ENCODE measurements at places on chromosomes 1 and 21.
A peak's percentile ranks its signal among the peaks of the same experiment; 100 is the strongest.

DNA sequence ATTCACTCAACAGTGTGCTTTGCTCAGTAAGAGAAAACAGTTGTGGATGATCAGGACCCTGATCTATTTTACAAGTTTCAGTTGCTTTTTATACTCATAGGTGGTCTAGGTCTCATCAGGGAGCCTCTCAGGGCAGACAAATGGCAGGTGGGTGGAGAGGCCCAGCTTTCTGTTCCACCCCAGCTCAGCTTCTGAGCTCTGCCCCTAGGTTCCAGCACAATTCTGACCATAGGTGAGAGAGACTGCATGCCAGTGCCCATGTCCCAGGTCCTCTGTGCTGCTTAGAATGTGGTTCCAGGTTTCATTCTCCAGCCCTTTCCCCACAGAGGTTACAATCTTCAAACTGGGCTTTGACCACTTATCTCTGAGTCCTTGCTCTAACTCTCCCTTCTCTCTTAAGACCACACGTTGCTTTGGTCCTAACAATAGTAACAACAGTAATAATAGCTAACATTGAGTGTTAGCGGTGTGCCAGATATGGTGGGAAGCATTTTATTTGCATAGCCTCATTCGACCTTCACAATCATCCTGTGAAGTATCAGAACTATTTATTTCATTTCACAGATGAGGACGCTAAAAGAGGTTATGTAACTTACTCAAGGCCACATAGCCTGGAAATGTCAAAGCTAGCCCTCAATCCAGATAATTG is 19.6 kb upstream of the DUSP10 start:
- no peak for DNase-seq

DNA sequence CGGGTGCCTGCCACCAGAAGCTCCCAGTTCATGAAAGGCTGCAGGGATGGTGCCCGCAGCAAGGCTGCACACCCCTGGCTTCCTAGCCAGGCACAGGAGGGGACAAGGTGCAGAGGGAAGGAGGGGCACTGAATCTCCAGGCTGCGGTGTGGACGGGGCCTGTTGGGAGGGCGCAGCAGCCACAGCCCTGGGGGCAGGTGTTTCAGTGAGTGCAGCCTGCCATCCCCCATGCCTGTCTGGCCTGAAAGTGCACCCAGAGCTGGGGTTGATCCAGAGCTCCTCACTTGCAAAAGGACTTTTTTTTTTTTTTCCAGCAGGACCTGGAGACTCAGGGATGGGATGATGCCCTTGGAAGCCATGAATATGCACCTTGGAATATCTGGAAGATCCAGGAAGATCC is 153.7 kb upstream of the C1orf174 start:
- no peak for DNase-seq

DNA sequence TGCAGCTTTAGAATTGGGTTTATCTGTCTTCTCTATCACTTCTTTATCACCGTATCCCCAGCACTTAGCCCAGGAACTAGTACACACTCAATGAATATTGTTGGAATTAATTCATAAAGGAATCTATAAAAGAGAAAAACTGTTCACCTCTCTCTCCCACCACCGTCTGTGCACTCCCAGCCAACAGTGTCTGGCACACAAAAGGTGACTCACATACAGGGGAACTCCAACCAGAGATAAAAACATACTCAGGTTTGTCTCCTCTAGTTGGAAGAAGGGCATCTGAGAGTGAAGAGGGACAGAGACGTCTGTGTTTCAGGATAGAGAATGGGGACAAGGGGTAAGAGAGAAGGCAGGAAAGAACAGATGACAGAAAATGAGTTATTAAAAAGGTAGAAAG is 10.0 kb downstream of the ITLN1 start:
- no peak for DNase-seq

GRCh38 chr1:28322194-28322593 is 6.6 kb upstream of the MED18 start:
- no peak for DNase-seq

DNA sequence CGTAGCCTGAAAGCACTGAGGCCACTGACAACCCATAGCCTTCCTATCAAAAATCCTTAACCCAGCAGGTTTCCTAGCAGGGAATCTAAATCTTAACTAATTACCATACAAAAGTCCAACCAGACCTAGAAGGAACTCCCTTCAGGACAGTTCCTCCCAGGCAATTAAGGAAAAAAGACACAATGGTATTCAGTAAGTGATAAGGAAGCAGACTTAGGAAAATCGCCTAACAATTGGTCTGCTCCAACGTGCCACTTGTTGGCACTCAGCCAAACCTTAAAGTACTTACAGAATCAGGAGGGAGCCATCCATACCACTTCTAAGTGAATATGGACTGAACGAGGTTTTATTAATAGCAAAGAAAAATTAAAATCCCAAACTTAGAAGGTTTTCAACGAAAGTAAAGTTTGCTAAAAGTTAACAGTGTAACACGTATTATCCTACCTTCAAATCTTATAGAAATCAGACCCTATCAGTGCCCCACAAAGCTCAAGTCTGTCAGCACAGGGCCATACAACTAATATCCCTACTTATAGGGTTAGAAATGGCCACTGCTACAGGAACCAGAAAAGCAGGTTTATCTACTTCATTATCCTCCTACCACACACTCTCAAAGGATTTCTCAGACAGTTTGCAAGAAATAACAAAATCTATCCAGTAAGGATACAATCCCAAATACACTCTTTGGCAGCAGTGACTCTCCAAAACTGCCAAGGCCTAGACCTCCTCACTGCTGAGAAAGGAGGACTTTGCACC is 29.0 kb downstream of the SPATA6 start:
- DNase-seq = no peak

DNA sequence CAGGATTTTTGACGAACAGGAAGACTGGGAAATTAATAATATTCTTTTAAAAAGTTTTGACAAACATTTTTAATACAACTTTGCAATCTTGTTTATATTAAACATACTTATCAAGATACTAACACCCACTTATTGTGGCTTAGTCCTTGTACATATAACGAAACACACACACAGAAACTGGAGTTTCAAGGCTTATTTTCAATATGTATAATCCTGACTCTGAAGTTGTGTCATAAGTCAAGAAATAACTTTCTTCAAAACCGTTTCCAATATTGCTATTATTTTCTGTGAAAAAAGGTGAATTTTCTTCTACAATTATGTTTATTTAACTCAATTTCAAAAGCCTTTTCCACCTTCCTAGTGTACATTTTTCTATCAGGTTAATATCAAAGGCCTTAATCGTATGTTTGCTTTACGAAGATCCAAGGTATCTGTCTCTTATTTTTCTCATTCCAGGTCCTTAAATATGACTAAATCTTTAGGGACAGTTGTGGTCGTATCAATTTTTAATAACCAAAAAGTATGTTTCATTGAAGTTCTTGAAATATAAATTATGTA is 1.8 kb downstream of the CDKN2C start:
- DNase-seq = peak; percentile 65

DNA sequence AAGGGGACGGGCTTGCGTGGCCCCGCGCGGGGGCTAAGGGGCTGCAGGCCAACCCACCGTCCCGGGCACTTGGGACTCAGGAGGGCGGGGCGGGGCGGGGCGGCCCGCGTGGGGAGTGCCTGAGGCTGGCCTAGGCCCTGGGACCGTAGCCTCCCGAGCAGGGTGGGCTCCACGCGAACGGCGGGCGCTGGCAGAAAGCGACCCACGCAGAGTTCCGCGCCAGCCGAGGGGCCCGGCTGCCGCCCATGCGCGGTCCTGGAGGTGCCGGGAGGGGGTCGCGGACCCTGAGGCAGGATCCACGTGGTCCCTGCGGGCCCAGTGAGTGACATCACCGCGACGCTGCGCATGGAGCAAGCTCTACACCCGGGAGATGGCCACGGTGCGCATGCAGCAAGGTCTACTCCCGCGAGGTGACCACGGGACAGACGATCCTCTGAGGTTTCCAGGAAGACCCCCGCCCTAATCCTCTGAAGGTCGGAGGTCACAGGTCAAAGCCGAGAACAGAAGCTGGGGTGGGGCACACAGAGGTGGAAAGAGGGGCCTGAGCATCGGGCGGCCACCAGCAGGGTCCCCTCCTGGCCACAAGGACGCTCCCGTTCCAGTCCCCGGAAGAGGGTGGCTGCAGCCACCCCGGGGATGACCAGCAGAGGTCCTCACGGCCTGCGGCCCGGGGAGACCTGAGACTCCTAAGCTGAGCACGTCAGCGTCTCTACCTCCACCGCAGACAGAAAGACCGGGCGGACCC is 13.5 kb upstream of the SLC19A1 start:
- DNase-seq = no peak

GRCh38 chr1:229170778-229171505 is 100.0 kb upstream of the RAB4A start:
- no peak for DNase-seq

- DNase-seq = no peak
Observed at GRCh38 chr1:52899445-52899894, 22.1 kb downstream of the ECHDC2 start.

GRCh38 chr1:207605444-207606361 is 39.2 kb upstream of the CR1L start:
- DNase-seq = no peak

DNA sequence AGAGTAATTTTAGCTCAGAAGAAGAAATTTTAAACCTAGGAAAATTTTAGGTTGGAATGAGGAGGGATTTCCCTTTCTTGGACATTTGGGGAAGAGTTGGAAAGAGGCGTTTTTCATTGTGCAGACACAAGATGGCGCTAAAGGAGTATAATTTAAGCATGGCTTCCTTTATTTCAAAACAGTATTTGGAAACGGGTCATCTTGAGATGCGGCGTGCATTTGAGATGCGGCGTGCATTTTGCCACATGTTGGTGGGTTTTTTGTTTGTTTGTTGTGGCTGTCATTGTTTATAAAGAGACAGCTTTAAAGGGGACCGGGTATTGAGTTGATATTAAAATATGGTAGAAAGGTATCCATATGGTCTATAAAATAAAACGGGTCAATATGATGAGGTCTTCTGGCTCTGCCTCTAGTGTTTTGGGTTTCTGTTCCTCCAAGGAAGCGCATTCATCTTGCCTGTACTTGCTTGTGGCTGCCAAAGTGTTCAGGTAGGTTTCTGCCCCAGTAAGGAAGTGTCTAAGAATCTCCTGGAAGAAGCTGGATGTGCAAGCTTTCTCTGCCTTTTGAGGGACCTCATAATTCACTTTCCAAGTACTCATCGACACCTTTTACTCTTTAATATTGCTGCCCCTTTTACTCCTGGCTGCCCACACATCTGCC is 210.3 kb downstream of the SLC35F3 start:
- DNase-seq = peak; percentile 67

Measured in NCI-H1694 treated with DMSO at 0.1 percent for 48 hours (cell line).